MM.1S (cell line): ENCODE measurements at places on chromosomes 2 and 18.

GRCh38 chr2:233418761-233419546 is 64.7 kb downstream of the DGKD start:
- H3K27ac ChIP-seq: peak overlapping the region; percentile 87
- DNase-seq: peak; percentile 74
- peaks cover 24% of the 10 kb centered on the region for H3K4me1 ChIP-seq
- H3K27me3 ChIP-seq: no peaks in the 10 kb centered on the region

GRCh38 chr2:74502147-74502719 is 2.8 kb upstream of the LBX2 start:
- H3K4me3 ChIP-seq: peak overlapping the region; percentile 64
- no peaks in the 10 kb centered on the region for H3K36me3 ChIP-seq
- no peak overlapping the region for H3K27ac ChIP-seq
- peaks cover 25% of the 10 kb centered on the region for H3K27me3 ChIP-seq
- peaks cover 9% of the 10 kb centered on the region for H3K4me1 ChIP-seq
- DNase-seq: no peak

- no peaks in the 10 kb centered on the region for H3K36me3 ChIP-seq
- peaks cover 2% of the 10 kb centered on the region; the same call in 1 of the 2 replicates for H3K4me1 ChIP-seq
- H3K4me3 ChIP-seq: no peak overlapping the region
- H3K27ac ChIP-seq: no peak overlapping the region
These were observed 131.3 kb downstream of the PRPF40A start for GRCh38 chr2:152585830-152586484.

- no peaks in the 10 kb centered on the region for H3K27me3 ChIP-seq
- H3K27ac ChIP-seq: no peak overlapping the region
- H3K36me3 ChIP-seq: no peaks in the 10 kb centered on the region
- H3K4me3 ChIP-seq: no peak overlapping the region
- DNase-seq: no peak
These were observed 263.6 kb downstream of the SS18 start for GRCh38 chr18:25826823-25827222.

GRCh38 chr2:216615298-216616082 is 17.7 kb upstream of the IGFBP2 start:
- H3K36me3 ChIP-seq: no peaks in the 10 kb centered on the region
- H3K27me3 ChIP-seq: no peaks in the 10 kb centered on the region
- H3K4me1 ChIP-seq: no peaks in the 10 kb centered on the region
- no peak overlapping the region for H3K4me3 ChIP-seq
